ENCODE measurements at places on chromosomes 13 and 19.

DNA sequence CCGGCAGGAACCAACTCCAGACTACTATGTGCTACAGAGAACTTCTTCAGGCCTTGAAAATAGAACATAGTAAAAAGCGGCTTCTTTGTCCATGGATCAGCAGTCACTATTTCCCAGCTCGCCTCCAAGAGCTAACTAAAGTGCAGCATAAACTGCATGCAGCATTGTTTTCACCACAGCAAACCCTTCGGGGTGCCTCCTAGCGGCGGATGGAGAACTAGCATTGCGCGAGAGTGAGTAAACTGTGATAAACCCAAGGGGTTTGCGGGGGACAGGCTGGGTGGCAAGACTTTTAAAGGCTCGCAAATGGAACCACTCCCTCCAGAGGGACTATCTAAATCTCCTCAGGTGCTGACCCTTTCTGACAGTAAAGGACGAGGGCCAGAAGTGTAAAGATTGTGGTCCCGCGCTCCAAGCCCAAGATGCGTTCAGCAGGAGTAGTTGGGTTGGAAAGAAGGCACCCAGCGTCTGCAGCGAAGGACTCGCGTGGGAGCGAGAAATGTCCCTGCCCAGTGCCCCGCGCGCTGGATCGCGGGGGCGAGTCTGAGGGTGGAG, 21.5 kb upstream of the SGCG start:
- DNase-seq, result no peak

GRCh38 chr13:109790086-109790485, 3.7 kb upstream of the IRS2 start:
- DNase-seq, result peak; percentile 54

GRCh38 chr19:13859361-13859880, 17.5 kb upstream of the NANOS3 start:
- no peak for DNase-seq

- no peak for DNase-seq
Measured at GRCh38 chr19:23525276-23525852, 130.1 kb upstream of the ZNF91 start.

- DNase-seq, result no peak
Measured at GRCh38 chr13:20049558-20050473, 91.3 kb downstream of the ZMYM2 start.
